ENCODE measurements at places on chromosomes 12 and 14.

DNA sequence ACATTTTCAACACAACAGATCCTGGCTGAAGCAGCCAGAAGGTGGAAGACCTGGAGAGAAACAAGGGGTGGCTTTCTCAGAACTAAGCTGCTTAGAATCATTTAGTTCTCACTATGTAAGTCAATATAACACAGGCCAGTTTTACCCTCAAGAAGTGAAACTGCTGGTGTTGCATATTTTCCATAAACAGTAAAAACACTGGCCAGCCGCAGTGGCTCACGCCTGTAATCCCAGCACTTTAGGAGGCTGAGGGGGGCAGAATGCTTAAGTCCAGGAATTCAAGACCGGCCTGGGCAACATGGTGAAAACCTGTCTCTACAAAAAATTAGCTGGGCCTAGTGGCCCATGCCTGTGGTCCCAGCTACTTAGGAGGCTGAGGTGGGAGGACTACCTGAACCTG lies 11.6 kb downstream of the STX2 start:
- no peak for DNase-seq

DNA sequence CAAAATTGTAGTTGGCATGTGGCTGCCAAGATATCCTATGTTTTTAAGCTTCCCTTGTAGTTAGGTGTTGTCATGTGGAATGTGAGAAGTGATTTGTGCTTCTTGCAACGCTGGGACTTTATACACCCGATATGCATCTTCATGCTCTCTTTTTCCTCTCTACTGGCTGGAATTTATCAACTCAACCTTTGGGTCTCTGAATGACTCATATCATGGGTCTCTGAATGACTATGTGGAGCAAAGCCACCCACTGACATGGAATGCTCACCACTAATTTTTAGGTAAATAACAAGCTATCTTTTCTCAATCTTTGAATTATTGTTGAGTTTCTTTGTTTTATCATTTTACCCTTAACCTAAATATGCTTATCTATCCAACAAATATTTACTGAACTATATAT lies 144.6 kb downstream of the ATP23 start:
- DNase-seq: no peak

DNA sequence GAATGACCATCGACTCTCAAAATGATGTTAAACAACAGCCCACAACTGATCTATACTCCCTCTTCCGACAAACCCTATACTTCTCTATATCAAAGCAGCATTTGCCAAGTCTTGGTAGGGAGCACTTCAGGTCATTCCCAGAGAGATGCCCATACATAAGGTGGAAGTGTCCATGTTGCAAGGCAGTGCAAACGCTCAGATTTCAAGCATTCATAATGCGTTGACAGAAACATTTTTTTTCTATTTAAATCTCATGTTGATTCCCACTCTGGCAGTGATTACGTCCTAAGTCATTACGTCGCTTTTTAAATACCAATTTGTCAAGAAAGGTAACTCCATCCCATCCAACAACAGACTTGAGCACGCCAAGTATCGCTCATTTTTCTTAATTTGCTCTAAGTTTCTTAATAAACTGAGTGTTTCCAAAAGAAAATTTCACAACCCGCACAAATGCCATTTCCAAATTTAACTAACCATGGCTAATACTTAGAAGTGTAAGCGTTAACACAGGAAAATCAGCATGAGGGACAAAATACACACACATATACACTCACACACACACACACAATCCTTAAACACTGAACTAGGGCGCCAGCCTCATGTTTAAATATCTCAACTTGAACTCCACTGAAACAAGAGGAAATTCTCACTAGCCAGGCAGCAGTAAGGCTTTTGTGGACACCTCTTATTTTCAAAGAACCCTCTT lies 1.1 kb downstream of the GXYLT1 start:
- DNase-seq: no peak

DNA sequence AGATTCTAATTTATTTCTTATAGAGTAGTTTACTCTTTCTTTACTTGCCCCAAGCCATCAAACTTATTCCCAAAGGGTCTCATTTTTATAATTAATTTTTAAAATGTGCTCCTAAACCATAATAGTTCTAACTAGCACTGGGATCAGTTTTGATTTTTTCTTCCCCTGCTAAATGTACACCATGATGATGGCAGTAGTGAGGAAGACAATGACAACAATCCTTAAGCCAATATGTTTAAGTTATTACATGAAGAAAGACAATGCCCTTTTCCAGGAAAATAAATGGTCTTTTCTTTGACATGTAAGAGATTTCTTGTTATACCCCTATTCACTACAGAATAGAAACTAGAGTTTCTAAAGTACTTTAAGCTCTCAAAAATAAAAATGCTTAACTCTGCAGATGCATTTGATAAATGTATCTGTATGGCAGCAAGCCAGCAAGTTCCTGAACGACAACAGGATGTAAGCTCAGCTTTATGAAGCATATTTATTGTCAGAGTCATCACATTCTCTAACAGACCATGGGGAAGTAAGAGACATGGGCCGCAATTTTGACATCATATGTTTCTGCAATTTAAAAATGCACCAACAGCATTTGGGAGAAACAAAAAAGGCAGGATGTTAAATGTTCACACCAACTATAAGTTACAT lies 36.0 kb upstream of the SNX6 start:
- no peak for DNase-seq

DNA sequence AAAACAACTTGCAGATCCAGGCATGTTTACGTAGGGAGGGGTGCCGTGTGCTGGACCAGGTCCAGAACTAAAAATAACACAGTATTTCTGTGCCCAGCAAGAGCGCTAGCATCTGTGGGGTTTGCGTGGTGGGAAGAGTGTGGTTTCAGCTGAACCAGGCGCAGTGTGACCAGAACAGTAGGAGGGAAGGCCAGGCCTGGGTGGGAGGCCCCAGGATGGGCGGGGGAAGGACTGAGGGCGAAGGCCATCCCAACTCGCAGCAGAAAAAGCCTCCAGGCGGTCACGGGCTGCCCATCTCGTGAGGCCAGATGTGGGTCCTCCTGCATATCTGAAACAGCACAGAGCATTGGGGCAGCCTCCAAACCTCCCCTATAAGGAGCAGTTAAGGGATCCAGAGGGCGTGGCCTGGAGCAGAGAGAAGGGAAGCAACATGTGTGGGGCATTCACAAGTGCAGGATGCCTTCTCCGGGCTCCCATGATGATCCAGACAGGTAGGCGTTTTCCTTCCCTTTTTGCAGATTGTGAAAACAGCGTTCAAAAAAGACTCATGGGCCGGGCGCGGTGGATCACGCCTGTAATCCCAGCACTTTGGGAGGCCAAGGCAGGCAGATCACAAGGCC lies 17.8 kb upstream of the CD9 start:
- DNase-seq: peak; percentile 11
